Bronchial smooth muscle cell (primary cell): ENCODE measurements at places on chromosomes 11 and 22. TPM values are rescaled to one million over a fixed set of nuclear protein-coding genes. Genes with fewer than 3 reads are reported as not detected.

Gene MMP1
- 3.1 and 528 TPM in 2 replicates for total RNA-seq

Gene TMEM45B
- total RNA-seq = 0.60 TPM in 1 of 2 replicates, not detected in the other

Gene C22orf31
- total RNA-seq = not detected in 2 replicates

Gene OR5P2
- not detected in 2 replicates for total RNA-seq
